ENCODE measurements at places on chromosomes 13 and 19.

DNA sequence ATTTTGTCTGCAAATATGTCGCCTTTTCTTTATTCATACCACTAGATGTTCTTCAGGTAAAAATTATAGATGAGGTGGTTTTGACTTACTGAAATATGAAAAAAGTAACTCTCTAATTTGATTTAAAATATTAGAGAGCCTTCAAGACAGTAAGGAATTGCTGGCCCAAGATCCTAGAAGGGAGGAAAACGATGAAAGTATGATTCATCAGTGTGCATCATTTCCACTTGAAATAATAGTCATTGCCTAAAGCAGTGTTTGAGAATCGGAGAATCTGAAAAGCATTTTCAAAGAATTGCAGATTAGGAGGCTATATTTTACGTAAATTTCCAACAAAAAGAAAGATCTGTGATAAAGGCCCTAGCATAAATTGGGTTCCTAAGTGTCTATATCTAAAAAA is 1707.9 kb upstream of the PRR20A start:
- DNase-seq, result no peak

DNA sequence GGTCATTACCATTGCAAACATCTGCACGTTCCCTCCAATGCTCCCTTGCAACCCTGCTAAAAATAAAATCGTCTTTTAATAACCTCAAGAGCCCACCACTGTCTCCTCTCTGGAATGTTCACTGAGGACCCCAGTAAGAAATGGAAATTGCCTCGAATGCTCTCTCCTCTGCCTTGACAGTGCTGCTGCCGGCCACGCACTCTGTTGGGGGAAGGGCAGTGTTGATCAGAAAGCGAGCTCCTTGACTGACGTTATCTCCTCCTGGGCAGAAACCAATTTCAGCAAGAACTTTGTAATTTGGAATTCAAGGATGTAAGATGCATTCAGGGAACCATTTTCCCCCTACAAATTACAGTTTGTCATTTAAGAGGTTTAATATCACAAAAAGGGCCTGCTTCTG is 718.5 kb downstream of the UQCRFS1 start:
- no peak for DNase-seq

GRCh38 chr19:9720541-9720940 is 45.6 kb upstream of the ZNF562 start:
- DNase-seq, result no peak

DNA sequence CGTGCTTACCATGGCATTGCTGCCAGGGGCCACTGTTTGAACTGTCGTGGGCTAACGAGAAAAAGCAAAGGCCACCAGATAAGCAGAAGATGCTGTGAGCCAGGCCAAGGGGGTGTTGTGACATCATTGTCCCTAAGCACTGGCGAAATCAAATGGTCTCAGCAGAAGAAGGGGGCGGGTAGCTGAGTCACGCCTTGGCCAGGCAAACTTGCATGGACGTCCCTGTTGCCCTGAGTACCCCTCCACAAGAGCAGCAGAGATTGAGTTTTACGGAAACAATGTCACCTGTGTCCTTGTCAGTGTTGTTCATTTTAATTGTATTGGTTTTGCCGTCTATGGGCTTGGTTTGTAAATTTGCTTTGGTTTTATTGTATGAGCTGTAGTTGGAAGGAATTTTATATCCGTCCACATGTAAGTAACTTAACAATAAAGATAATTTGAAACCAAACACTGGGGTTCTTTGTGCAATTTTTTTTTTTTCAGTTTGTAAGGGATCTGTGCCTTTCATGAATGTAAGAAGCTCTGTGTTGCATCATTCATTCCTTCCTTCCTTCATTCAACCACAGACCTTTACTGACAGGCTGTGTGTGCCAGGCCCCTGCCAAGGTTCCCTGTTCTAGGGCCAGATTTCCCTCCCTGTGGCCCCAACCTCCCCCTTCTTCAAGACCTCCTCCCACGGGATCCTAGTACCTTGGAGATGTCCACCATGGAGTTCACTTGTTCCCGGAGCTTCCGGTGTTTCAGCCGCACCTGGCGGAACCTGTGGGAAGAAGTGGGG is 12.3 kb downstream of the KCNN4 start:
- DNase-seq, result no peak

DNA sequence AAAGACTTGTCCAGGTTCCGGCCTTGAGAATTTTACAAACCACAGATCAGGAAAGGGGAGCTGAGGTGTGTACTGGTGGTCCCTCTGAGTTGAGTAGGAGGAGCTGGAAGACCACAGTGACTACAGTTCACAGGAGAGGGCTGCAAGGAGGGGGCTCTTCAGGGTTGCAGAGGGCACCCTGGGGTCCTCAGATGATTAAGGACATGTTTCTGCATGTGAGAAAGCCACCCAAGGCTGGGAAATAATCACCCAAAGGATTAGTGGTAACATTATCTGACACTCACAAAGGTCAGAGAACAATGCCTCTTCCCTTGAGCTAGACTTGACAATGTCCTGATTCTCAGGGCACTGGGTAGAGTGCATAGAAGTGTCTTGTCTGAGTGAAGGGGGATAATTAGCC is 540.4 kb downstream of the IRS2 start:
- DNase-seq, result no peak

DNA sequence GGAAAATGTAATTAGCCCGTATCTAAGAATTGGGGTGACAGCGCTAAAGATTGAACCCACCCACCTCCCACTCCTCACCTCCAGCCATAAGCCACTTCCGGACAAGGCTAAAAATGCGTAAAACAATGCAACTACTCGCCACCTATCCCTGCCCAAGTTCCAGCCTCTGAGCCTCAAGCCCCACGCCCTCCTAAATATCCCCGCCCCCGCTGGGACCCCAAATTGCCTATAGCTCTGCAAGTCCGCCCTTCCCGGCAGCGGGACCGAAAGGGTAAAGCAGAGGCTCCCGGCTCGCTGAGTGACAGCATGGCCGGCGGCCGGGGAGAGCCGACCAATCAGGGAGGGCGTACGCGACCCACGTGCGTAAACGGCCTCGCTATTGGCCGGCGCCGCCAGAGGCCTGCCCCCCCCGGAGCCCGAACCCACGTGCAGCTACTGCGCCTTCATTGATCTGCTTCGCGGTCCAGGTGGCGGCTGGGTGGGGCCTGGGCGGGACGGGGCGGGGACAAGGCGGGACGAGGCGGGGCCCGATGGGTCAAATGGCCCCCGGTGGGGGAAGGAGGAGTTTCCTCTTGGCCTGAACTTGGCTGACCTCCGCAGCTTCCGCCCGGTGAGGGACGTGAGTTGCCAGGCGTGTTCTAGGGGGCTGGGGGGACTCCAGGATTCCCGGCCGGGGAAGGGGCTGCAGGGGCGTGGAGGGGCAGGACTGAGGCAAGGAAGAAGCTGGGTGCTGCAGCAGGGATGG is at the start of gene TLE6:
TSS of gene TLE6 (plus strand) at position 564 of the 745 bp plus-strand sequence. CDS start 670 bp downstream, outside the sequence.
- peak; percentile 92 for DNase-seq

- no peak for DNase-seq
Measured at GRCh38 chr19:5460748-5461147, 5.5 kb downstream of the ZNRF4 start.

DNA sequence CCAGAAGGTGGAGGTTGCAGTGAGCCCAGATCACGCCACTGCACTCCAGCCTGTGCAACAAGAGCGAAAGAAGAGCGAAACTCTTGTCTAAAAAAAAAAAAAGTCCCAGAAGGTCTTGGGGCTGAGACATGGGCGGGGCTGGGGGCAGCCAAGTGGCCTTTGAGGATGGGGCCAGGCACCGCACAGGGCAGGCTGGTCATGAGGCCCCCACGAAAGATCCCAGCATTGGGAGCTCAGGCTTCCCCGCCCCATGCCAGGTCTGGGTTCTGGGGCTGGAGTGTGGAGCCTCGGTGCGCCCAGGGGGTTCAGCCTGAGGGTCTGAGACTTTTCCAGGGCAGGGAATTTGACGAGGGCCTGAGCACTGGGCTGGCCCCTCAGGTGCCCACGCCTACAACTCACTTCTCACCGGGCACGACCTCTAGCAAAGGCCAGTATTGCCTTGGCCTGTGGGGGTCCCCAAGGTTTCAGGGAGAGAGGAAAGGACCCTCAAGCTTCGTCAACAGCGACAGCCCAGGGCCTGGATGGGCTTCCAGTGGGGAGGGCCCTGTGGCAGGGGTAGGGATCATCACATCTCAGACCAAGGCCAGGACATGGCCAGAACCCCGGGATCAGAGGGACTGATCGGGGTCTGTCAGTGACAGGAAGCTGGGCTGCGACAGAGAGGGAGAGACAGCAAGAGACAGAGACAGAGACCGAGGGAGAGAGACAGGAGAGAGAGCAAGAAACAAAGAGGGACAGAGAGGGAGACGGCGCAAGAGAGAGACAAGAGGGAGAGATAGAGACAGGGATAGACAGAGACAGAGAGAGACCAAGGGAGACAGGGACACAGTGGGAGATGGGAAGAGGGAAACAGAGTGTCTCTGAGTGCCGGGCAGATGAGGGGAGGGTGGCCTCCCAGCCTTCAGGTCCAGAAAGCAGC is 7.5 kb upstream of the MEX3D start:
- DNase-seq, result no peak

- no peak for DNase-seq
Measured at GRCh38 chr13:112835344-112835743, 133.7 kb upstream of the MCF2L start.

- no peak for DNase-seq
Measured at GRCh38 chr19:33063753-33064457, 783 bp downstream of the RHPN2 start.

DNA sequence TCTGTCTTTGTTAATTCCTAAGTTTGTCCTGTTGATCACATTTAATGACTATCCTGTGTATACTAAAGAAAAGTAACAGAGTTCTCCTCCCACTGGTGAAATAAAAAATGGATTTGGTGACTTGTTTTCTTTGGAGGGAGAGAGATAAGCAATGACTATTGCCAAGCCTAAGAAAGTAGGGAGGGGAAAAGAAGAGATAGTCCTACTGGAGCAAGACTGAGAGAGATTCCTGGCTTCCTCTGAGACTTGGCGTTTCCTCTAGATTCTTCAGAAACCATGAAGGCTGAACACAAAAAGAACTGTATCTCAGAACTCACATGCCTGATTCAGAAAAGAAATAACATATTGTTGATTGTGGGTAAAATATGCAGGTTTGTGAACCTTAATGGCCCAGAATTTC is 406.5 kb downstream of the FOXO1 start:
- no peak for DNase-seq

- no peak for DNase-seq
Measured at GRCh38 chr19:49557641-49558325, 22.6 kb downstream of the NOSIP start.

GRCh38 chr19:4567584-4568071 is 8.1 kb upstream of the SEMA6B start:
- peak; percentile 34 for DNase-seq

GRCh38 chr13:39350461-39350881 is 252.5 kb downstream of the LHFPL6 start:
- no peak for DNase-seq

- no peak for DNase-seq
Measured at GRCh38 chr13:60137911-60138560, 25.7 kb downstream of the DIAPH3 start.

DNA sequence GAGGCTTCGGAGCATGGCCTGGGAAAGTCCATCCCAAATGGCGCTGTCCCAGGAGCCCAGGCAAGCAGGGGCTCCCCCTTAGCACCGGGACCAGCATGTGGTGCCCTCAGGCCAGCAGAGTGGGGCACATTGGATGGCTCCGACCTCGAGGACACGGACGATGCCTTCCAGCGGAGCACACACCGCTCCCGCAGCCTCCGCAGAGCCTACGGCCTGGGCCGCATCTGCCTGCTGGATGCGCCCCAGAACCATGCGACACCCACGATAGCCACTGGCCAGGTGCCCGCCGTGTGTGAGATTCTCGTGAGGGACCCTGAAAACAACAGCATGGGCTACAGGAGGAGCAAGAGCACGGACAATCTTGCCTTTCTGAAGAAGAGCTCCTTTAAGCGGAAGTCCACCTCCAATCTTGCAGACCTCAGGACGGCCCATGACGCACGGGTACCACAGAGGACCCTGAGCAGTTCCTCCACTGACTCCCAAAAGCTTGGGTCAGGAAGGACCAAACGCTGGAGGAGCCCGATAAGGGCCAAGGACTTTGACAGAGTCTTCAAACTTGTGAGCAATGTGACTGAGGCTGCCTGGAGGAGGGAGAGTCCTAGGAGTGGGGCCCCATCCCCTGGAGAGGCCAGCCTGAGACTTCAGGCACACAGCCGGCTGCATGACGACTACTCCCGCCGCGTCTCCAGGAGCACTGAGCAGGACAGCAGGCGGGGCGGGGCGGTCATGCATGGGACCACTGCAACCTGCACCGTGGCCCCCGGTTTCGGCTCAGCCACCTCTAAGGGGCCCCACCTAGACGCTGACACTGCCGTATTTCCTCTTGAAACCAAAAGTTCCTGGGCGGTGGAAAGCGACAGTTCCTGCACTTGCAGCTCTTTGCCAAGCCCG is 63.1 kb downstream of the SPATA13 start:
- DNase-seq, result no peak

DNA sequence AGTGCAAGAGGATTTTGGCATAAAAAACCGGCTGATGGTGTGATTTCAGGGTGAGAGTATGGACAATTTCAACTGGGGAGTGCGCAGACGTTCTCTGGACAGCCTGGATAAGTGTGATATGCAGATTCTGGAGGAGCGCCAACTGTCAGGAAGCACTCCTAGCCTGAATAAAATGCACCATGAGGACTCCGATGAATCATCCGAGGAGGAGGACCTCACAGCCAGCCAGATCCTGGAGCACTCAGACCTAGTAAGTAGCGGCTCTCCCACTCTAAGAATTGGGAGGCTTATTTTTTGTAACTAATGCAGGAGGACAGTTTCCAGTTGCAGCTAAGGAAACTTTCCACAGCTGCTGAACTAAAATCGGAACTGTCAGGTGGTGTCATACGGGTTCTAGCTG is 53.6 kb downstream of the ZAR1L start:
- DNase-seq, result no peak

- DNase-seq, result no peak
Measured at GRCh38 chr13:113548778-113549621, 35.6 kb upstream of the TFDP1 start.

GRCh38 chr13:71252184-71252704 is 614.8 kb downstream of the DACH1 start:
- DNase-seq, result no peak

GRCh38 chr19:920051-920864 is 3.1 kb downstream of the KISS1R start:
- peak; percentile 70 for DNase-seq

- no peak for DNase-seq
Measured at GRCh38 chr13:94978516-94978915, 266.2 kb upstream of the SOX21 start.

- DNase-seq, result no peak
Measured at GRCh38 chr13:36369268-36370107, 23.3 kb upstream of the SPART start.

DNA sequence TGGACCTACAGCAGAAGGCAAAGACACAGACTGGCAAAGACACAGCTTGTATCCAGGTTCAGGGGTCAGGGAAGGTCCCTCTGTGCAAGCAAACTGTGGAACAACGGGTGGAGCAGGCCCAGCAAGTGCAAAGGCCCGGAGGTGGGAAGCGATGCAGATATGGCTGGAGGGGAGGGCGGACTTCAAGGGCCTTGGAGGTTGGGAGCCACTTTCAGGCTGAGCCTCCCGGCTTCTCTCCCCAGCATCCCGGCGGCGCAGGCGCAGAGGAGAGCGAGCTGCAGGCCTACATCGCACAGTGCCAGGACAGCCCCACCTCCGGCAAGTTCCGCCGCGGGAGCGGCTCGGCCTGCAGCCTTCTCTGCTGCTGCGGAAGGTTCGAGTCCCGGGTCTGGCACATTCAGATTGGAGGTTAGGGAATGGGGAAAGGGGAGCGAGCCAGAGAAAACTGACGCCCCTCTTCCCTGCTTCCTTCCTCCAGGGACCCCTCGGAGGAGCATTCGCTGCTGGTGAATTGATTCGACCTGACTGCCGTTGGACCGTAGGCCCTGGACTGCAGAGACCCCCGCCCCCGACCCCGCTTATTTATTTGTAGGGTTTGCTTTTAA is 2.1 kb upstream of the PNPLA6 start:
- no peak for DNase-seq

- DNase-seq, result no peak
Measured at GRCh38 chr19:5466814-5467291, 11.6 kb downstream of the ZNRF4 start.

Measured in CD4-positive, alpha-beta T cell treated with Interleukin-4 for 4 hours (primary cell).